ENCODE measurements at places on chromosomes 5 and 9.

DNA sequence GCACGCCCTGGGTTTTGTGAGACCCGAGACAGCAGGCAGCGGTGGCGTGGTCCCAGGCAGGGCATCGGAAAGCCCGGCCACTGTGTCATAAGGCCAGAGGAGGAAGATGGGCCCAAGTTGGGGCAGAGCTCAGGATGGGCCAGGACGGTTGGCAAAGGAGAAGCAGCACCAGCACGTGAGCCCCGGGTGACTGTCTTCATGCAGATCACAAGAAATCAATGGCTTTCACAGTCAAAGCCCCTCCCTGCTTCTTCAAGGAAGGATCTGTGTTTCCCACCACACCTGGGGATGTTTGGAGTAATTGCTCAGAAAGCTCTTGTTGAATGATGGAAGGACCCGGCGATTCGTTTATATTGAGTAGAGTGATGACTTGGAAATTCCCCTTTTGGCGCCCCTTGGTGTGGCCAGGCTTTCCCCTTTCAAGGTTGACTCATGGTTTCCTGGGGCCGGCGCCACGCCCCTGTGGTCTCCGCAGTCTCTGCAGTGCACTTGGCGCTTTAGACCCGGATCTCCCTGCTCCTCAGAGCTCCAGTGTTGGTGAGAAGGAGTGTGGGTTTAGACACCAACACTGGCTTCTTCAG, 52.1 kb downstream of the IL31RA start:
- peak; percentile 84 for DNase-seq

DNA sequence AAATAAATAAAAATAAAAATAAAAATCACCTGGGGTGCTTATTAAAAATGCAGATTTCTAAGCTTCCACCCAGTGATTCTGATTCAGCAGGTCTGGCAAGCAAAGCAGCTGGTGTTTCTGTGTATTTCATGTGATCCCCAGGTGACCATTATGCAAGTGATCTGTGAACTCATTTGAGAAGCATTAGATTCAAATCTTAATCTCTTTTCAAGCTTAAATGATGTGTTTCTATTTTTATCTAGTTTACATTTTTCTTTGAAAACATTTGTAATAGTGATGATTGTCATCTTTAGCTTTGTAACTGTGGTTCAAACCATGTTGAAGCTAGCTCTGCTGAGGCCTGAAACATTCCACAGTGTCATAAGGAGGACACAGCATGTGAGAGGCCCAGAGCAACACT, 804.8 kb upstream of the ZNF608 start:
- no peak for DNase-seq

- DNase-seq, result no peak
These were observed 6.3 kb upstream of the TNFSF15 start for GRCh38 chr9:114811966-114812636.

- DNase-seq, result no peak
These were observed 537.6 kb downstream of the DTWD2 start for GRCh38 chr5:118450554-118451332.

DNA sequence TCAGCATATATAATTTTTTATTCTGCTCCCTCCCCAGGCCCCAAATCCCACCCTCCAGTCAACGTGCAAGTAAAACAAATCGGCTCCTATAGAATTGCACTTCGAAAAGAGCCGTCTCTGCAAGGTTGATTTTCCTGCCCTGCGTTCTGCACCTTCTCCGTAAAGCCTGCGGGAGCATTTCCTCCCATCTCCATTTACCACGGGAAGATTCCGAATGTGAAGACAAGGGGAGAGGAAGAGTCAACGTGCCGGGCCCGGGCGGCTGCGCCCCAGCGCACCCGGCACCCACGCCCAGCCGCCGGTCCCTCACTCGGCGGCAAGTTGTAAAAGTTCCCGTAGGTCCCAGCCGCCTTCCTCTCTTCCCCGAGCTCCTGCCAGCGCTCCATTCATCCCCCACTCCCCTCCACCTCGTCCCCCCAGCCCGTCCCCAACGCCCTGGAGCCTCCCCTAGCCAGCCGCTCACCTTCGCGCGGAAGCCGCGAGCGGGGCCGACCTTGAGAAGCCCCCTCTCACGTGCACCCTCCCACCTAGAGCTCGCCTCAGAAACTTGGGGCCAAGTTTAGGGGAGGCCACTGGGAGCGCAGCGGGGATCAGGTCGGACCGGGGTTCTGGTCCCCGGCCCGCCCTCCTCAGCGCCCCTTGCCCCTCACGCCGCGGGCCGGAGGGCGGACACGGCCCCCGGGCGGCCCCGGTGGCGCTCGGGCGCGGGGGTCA, 431 bp downstream of the BNC2 start:
- no peak for DNase-seq

All from activated T-cell treated with anti-CD3 and anti-CD28 coated beads, Interleukin-2, amount 50 U/mL, for 48 hours (primary cell).